ENCODE measurements at places on chromosomes 4 and X.

DNA sequence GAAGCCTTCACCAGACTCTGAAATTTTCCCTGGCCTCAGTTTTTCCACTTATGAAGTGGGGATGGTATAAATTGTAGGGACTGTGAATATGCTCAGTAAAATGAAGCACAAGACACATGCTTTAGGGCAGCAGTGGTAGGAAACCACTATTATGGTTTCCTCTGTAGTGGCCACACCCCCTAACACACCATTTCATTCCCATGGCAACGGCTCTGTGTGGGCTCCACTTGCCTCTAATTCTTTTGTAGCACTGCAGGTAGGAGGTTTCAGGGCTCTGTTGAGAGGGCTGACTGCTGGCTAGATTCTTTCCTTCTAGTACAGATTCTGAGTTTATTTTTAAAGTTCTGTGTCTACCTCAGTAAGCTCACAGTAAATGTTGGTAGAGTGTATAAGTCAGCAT, 3.5 kb upstream of the VMA21 start:
- DNase-seq: no peak

- DNase-seq: no peak
Observed at GRCh38 chr4:158726633-158727032, 3.4 kb upstream of the PPID start.

DNA sequence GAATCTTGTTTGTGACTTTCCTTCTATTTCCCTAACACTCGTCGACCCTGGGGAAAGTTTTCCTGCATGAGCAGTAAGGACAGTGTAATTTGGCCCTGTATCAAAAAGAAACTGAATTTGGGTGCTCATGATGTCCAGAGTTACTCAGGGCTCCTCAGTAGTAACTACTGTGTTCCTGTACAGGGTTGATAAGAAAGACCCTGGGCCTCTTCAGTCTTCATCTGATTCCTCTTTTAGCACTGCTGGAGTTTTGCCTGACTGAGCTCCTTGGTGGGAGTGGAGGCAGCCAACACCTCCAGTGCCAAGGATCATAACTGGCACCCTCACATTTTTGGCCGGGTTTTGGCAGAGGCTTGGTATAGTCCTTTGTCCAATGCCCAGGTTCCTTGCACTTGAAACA, 7.1 kb upstream of the AREG start:
- DNase-seq: no peak

- DNase-seq: no peak
Observed at GRCh38 chrX:24610516-24610915, 36.6 kb downstream of the PCYT1B start.

Data from fibroblast of skin of left biceps (primary cell).